ENCODE measurements at places on chromosomes 16 and 17.

GRCh38 chr17:55327225-55328088 lies 62.7 kb downstream of the HLF start:
- DNase-seq, result no peak

DNA sequence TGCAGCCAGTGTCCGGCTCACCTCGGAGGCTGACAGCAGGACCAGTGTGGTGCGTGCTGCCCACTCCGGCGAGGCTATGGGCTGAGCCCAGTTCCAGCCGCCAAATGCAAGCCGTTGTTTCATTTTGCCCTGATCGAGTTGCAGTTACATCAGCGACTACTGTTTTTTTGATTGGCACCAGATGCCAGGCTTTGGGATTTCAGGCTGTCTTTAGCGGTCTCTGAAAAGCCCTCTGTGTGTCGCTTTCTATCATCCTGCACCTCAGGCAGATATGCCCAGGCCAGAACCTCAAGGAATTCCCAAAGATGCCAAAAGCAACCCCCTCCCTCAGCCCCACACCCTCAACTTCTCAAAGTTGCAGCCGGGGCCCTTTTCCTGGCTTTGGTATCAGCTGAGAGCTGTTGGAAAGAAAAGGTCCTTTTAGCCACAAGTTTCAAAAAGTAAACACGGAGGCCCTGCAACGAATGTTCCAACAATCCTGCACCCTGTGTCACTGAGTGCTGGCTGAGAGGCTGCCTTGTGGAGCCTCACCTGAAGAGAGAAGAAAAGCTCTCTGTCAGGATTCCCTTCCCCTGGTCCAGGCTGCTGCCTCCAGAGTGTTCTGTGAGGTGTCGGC lies 58.9 kb downstream of the WWP2 start:
- DNase-seq, result no peak

DNA sequence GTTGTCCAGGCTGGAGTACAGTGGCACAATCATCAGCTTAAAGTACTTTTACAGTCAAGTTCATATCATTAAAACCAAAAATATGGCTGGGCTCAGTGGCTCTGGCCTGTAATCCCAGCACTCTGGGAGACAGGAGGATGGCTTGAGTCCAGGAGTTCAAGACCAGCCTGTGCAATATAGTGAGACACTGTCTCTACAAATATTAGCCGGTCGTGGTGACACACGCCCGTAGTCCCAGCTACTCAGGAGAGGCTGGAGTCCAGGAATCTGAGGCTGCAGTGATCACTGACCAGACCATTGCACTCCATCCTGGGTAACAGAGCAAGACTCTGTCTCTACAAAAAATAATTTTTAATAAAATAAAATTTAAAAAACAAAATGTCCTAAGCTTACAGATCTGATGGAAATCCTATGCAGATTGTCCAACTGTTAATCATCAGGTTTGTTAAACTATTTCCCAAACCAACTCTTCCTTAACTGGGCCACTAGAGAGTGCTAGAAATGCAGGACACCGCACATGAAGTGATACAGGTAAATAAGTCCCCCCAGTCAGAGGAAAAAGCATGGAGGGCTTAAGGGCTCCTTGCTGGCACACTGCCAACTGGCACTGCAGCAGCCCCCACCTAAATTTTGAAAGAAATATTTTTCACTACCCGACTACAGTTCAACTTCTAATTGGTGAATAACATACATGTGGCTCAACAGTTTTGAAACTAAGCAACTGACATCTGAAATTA lies 2.8 kb downstream of the USP22 start:
- peak; percentile 64 for DNase-seq

- peak; percentile 19 for DNase-seq
Measured at GRCh38 chr16:24810951-24811843, 34.6 kb upstream of the SLC5A11 start.

- no peak for DNase-seq
Measured at GRCh38 chr17:17572010-17572785, 19.3 kb downstream of the PEMT start.

DNA sequence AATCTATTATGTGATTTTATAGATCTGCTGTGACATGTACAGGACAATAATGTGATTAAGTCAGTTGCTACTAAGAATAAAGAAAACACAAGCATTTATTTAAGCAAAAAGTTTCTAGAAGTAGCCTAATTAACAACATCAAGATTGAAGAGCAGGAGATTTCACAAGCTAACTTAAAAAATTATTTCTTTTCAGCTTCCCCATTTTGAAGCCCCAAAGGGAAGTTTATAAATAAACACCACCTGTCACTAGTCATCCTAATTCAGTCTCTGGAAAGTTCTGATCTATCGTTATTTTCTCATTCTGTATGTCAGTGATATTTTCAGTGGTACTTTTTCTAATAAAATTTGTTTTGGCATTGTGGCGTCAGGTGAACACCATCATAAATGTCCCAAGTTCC lies 8.3 kb downstream of the CAPNS2 start:
- DNase-seq, result no peak

- DNase-seq, result peak; percentile 58
Measured at GRCh38 chr16:8173111-8173644, 417.1 kb downstream of the TMEM114 start.

- DNase-seq, result peak; percentile 59
Measured at GRCh38 chr16:69017036-69017783, 88.2 kb upstream of the HAS3 start.

DNA sequence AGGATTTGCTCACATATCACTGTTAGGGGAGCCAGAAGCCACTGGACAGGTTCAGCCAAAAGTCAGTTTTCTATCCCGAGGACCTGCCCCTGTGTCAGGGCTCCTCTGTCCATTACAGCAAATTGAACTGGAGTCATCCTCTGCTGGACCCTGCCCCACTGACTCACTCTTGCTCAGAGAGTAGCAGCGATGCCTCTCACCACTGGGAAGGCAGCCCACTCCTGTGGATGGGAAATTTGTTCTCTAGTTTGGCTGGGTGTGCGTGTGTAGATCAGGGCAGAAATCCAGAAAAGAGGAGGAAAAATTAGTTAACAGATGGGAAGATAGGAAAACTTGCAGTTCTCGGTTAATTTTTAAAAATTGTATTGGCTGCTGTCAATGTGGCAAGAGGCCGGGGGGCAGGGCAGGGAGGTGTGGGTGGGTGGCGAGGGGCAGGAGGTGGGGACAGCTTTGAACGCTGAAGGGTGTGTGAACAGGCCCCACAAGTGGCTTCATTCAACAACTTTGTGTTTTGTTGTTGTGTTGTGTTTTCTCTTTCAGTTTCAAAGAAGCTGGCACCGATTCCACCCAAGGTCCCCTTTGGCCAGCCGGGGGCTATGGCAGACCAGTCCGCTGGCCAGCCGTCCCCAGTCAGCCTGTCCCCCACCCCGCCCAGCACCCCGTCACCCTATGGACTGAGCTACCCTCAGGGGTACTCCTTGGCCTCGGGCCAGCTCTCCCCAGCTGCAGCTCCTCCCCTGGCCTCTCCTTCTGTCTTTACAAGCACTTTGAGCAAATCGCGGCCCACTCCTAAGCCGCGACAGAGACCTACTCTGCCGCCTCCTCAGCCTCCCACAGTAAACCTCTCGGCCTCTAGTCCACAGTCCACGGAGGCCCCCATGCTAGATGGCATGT lies 33.6 kb downstream of the ELAC2 start:
- peak; percentile 56 for DNase-seq

DNA sequence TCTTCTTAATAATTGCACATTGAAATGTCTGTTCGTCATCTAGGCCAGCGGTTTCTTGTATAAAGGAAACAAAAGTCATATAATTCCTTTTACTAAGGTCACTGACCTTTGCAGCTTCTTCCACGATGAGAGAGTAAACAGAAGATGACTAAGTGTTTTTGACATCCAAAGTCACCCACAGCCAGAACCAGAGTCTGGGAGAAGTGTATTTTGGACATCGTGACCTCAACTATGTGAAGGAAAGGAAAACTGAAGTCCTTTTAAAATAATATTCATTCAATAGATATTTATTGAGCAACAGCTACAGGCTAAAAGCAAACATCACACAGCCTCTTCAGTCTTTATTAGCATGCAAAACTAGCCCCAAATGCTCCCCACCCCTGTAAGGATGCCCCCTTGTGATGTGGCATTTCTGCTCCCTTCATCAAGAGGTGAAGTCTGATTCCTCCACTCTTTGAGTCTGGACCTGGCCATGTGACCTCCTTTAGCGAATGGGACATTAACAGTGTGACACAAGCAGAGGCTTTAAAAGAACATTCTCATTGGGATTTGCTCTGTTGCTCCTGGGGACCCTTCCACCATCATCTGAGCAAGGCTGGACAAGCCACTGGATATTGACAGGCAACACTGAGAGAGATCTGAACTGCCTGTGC lies 8.1 kb upstream of the PMP22 start:
- peak; percentile 98 for DNase-seq

DNA sequence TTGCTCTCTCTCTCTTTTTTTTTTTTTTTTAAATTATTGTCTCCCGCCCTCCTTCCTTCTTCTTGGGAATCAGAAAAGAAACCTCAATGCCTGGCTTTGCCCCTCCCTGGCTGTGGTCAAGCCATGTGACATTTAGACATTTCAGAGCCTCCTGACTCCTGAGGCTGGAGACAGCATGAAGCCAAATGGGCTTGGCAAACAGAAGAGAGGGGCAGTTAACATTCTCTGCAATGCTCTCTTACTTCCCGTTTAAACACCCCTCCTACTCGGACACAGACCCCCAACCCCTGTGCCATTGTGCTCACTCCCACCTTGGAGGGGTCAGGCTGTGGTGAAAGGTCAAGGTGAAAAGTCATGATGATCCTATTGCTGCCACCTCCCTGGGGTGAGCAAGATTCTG lies 14.7 kb upstream of the MEOX1 start:
- peak; percentile 53 for DNase-seq

GRCh38 chr16:60166111-60166510 lies 1432.0 kb upstream of the GOT2 start:
- no peak for DNase-seq

- DNase-seq, result no peak
Measured at GRCh38 chr17:45234641-45235415, 13.1 kb downstream of the FMNL1 start.

- no peak for DNase-seq
Measured at GRCh38 chr16:57379579-57379978, 7.3 kb downstream of the CX3CL1 start.

DNA sequence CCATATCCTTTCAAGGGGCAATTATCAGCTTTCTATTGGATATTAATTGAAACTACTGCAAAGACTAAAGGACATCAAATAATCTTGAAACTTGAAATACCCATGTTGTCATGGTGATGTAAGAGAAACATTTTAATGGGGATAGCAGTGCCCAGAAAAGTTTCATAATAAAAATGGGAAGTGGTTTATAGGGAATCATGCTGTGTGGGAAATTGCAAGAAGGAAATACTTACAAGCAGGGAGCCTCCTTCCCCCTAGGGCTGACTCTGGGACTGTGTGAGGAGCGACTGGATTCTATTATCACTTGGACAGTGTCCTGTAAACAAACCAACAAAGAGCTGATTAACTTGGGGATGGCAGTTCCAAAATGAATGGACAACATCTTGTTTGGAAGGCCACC lies 1393.1 kb upstream of the GOT2 start:
- no peak for DNase-seq

DNA sequence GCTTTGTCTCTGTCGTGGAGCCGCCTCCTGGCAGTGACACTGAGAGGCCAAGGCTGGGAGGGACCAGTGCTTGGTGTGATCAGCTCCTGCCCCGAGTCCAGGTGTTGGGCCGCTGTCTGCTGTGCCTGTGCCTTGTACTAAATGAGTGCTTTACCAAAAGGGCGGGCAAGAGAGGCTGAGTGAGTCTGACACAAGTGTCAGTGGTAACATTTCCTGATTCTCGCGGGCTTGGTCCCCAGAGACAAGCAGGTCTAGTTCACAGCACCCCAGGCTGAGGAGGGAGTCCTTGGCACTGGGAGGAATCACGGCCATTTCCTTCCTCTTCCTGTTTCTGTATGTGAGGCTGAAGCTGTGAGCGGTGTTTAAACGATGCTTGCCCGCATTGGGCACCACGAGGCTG lies 30.2 kb downstream of the PLD6 start:
- DNase-seq, result no peak

DNA sequence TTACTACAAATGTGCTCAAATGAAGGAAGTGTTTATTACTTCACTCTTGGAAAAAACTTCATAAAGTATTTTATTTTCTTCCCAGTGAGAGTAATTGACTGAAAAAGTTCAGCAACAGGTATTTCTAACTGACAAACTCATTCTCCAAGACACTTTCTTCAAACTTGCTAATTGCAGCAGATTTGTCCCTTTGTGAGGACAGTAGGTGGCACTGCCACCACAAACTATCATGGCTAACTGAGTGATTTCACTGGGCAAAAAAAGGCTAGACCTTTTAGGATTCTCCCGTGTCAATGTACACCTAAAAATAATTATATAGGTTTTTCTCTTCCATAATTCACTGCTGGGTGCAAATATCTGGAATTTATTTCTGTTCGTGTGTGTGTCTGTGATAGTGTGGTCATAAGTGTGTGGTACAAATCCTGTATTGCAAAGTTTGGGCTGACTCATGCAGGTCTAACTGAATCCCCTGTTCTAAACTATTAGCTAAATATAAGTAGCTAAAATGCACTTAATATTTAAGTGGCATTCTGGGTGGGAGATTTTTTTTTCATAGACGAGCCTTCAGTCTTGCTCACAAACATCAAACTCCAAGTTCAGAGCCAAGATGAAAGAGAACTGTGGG lies 3.9 kb downstream of the HS3ST3A1 start:
- DNase-seq, result peak; percentile 79

GRCh38 chr17:17811381-17812210 lies 25.2 kb downstream of the SREBF1 start:
- no peak for DNase-seq

- DNase-seq, result peak; percentile 49
Measured at GRCh38 chr16:22141767-22142166, 20.5 kb upstream of the SDR42E2 start.

DNA sequence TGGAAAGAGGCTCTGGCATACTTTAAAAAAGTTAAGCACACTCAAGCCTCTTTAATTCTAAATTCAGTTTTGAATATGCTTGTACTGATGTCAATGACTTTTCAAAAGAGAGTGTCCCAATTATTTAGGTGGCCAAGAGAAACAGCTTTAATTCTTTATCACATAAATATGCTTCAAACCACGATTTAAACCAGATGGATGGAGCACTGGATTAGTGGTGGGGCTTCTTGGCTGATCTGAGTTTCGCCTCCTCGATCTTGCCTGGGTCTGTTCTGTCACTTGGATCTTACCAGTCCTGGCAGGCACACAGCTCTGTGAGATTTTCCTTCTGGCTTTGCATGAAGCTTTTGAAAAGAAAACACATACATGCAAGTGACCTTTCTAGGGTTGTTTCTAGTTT lies 467.8 kb downstream of the MAF start:
- DNase-seq, result no peak

DNA sequence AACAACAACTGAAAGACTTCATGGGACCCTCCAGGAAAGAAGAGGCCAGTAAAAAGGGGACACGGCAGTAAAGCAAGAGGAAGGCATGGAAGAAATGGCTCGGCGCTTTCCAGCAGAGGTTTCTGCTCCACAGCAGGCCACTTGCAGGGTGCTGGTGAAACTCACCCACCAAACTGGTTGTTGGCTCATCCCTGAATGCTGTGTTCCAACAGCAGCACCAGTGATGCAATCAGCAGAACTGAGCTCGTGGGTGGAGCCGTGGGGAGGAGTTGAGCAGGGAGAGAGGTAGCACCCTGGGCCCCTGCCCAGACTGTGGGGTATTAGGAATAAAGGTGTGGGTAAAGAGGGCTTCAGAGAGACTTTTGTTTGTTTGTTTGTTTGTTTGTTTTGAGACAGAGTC lies 62.8 kb upstream of the ADCY9 start:
- peak; percentile 68 for DNase-seq
